Adipocyte (in vitro differentiated cells): ENCODE measurements at places on chromosomes 2 and 18.

- DNase-seq, result no peak
These were observed 115.6 kb downstream of the CTAGE1 start for GRCh38 chr18:22302144-22302543.

DNA sequence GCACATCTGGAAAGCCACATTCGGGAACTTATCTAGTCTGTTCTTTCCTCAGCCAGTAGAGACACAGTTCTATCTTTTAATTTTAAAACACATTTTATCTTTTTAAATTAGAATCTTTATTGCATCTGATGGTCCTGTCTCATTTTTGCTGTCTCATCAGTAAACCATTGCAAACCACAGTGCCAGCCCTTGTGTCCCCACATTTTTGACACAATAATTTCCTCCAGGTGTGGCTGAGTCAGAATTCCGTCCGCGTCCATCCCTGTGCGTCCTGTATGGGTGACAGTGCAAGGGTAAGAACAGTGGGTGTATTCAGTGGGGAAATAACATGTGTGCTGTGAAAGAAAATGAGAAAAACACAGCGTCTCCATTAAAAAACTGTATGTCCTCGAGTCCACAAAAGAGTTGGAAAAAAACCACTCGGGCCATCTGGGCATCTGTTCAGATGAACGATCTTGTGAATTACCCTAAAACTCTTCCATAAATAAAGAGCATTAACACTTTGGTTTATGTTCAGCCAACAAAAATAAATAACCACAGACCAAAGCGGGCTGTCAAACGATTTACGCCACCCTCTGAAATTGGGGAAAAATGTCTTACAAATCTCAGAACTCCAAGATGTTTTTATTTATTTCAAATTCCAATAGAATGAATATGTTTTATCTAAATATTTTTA lies 137.3 kb downstream of the ZNF516 start:
- DNase-seq, result no peak

DNA sequence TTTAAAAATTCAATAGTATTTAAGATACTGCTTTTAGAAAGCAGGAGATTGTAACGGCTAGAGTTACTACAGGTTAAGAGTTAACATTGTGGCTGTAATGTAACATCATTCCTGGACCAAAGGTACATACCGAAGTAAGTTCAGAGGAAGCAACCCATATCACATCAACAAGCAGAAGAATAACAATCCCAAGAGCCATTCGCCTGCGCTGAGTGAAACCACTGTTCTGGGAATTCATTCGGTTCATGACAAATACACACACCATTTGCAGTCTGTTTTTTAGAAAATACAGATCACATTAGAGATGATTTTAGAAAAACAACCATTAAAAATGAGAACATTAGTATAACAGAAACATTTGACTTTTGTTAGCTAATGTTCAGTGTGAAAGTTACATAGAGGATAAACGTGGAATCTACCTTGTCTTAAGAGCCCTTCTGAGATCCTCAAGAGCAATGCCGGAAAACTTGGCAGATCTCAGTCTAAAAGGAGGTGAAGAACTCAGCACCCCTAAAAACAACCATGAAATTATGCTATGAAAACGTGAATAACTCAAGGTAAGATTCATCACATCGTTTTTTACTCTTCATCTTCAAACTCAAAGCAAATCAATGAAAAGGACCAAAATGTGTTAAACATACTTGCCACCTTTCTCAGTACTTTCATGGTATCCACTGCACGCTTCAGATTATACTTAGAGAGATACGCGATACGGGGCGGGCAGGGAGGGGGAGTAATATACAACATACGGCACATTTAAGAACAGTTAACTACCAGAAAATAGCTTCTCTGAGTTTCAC lies 1.2 kb downstream of the SLC35F5 start:
- peak; percentile 65 for DNase-seq

DNA sequence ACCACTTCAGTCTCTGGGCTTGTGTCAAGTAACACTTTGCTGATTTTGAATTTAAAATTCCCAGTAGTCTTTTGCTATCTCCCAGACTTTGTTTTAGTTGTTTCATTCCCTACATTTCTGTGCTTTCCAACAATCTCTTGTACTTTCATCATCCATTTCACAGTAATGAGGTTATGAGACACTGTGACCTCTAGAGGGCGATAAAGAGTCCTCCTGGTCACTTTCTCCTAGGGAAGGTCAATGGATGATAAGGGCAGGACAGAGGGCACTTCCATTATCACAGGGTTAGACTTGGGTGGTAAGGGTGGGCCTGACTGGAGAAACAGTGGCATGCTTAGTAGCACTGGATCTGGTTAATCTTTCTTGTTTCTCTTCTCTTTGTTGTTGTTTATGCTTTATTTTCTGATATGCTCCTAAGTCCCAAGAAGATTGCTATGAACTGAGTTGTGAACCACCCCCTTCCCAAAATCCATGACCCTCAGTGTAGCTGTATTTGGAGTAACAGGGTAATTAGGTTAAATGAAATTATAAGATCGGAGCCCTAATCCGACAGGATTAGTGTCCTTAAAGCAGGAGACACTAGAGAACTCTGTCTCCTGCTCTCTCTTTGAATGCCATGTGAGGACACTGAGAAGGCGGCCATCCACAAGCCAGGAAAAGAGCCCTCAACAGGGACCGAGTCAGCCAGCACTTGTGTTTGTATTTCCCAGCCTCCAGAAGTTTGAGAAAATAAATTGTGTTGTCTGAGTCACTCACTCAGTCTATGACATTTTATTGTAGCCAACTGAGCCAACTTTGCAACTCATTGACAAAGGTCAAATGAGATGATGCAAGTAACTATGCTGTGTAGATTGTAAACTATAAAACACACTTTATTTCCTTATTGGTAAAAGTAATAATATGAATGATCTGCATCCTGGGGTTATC lies 779.2 kb downstream of the CNTNAP5 start:
- peak; percentile 19 for DNase-seq

GRCh38 chr2:621303-622099 lies 55.7 kb downstream of the TMEM18 start:
- DNase-seq, result no peak

DNA sequence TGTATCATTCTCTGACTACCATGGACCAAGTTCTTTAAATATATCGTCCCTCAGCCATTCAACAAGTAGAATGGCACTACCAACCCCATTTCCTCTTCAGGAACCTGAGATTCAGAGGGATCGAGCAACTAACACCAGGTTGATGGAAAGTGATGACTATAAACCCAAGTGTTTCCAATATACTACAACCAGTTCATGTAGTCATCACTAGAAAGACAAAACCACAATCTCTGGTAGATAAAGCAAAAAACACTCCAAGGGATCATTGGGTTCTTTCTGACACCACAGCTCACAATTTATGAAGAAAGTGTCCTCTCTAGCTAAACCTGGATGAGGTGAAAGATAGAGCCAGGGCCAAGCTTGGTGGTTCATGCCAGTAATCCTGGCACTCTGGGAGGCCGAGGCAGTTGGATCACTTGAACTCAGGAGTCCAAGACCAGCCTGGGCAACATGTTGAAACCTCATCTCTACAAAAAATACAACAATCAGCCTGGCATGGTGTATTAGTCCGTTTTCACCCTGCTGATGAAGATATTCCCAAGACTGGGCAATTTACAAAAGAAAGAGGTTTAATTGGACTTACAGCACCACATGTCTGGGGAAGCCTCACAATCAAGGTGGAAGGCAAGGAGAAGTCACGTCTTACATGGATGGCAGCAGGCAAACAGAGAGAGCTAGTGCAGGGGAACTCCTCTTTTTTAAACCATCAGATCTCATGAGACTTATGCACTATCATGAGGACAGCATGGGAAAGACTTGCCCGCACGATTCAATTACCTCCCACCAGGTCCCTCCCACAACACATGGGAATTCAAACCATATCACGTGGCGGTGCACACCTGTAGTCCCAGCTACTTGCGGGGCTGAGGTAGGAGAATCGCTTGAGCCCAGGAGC lies 2.2 kb downstream of the CD226 start:
- DNase-seq, result no peak

GRCh38 chr2:208175840-208176153 lies 12.4 kb upstream of the CRYGA start:
- no peak for DNase-seq

DNA sequence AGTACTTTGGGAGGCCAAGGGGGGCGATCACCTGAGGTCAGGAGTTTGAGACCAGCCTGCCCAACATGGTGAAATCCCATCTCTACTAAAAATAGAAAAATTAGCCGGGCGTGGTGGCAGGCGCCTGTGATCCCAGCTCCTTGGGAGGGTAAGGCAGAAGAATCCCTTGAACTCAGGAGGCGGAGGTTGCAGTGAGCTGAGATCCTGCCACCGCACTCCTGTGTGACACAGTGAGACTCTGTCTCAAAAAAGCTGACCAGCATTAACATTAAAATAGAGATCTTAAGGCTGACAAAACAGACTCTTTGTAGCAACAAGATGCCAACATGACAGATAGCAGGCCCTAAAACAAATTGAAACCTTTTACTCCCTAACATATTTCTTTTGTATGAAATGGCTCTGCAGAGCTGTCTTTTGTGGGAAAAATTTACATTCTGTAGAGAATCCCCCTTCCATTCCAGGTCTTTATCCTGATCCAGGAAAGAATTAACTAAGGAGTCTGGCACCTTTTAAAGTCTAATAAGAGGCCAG lies 213.9 kb downstream of the RAB3GAP1 start:
- DNase-seq, result no peak

- DNase-seq, result no peak
These were observed 77.7 kb upstream of the IGFBP5 start for GRCh38 chr2:216773072-216773471.

DNA sequence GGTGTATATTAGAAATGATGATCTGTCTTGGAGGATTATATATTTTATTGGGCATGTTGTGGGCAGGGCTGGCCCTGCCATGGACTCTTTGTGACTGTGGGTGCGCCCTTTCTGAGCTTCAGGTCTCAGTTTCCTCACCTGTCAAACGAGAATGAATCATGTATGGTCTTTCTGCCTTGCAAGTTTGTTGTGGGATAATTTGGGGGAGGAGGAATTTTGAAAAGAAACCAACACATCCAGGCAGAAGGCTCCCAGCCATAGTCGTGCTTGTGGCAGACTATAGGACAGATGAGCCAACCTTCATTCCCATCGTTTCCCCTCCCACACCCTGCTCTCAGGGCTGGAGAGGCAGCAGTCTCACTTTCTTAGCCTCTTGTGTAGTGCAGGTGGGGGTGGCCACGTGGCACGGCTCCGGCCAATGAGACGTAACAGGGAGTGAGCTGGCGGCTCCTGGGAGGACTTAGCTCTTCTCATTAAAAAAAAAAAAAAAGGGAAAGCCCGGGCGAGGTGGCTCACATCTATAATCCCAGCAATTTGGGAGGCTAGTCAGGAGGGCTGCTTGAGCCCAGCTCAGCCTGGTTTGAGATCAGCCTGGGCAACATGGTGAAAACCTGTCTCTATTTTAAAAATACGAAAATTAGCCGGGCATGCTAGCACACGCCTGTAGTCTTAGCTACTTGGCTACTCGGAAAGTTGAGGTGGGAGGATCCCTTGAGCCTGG lies 63.1 kb downstream of the RHOB start:
- no peak for DNase-seq

DNA sequence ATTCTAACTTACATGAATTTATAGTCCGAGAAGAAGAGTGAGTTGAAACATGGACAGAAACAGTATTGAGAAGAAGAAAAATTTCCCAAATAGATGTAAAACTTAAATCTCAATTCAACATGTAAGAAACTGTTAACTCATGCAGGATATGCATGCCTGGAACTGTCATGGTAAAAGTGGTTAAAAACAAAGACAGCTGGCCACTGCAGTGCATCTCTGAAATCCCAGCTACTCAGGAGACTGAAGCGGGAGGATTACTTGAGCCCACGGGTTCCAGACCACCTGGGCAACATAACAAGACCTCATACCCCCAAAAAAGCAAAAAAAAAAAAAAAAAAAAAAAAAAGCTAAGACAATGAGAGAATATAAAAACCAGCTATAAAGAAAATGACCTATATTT lies 93.0 kb upstream of the TTC27 start:
- no peak for DNase-seq
